NCI-H2171 (cell line): ENCODE measurements at places on chromosomes 16 and 17.
A peak's percentile ranks its signal among the peaks of the same experiment; 100 is the strongest.

DNA sequence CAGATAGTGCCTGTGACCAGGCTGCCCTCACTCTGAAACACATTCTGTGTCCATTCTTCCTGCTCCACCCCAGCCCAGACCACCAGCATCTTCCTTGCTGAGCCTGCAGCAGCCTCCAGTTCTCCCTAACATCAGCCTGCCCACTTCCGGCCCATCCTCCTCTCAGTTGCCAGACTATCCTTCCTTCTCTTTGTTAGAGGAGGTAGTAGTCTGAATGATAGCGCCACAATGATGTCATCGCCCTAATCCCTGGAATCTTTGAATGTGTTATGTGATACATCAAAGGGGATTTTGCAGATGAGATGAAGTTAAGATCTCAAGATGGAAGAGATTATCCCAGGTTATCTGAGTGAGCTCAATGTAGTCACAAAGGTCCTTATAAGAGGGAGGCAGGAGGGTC is 3.2 kb upstream of the ZDHHC1 start:
- no peak for DNase-seq

GRCh38 chr17:27413792-27414191 is 42.5 kb upstream of the KSR1 start:
- no peak for DNase-seq

GRCh38 chr17:82802075-82802780 is 37.6 kb downstream of the ZNF750 start:
- DNase-seq, result no peak

DNA sequence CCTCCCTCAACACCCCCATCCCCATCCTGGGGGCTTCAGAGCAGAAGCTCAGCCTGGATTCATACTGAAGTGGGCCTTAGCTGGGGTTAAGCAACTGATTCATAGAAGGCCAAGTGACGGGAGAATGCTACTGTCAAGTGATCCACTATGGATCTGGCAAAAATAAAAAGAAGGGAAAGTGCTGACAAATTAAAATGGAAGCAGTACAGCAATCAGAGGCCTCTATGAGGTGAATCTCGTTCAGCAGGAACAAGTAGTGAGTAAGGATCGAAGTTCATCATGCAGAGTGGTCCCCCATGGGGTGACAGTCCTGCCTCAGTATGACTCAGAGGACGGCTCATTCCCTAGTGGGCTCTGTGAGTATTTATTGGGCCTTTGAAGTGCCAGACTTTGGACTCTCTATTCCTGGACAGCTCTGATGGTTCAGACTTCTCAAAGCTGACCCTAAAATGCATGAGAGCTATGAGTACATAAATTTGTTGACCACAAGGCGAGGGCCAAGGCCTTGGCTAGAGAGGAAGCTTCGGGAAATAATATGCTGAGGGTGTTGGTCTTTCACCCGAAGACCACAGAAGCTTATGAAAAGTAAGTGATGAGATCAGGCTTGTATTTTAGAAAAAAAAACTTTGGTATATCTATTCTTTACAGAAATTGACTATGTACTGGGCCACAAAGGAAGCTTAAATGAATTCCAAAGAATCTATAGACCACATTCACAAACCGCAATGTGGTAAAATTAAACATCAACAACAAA is 5.3 kb upstream of the NSMCE1 start:
- DNase-seq, result no peak

GRCh38 chr17:2721603-2722002 is 10.0 kb upstream of the CLUH start:
- no peak for DNase-seq

- no peak for DNase-seq
These were observed 1631.0 kb downstream of the CDH8 start for GRCh38 chr16:60405286-60405685.

- DNase-seq, result no peak
These were observed 341.5 kb downstream of the SNX29 start for GRCh38 chr16:12317856-12318537.

- DNase-seq, result peak; percentile 38
These were observed 6.4 kb downstream of the PDK2 start for GRCh38 chr17:50101346-50102163.

DNA sequence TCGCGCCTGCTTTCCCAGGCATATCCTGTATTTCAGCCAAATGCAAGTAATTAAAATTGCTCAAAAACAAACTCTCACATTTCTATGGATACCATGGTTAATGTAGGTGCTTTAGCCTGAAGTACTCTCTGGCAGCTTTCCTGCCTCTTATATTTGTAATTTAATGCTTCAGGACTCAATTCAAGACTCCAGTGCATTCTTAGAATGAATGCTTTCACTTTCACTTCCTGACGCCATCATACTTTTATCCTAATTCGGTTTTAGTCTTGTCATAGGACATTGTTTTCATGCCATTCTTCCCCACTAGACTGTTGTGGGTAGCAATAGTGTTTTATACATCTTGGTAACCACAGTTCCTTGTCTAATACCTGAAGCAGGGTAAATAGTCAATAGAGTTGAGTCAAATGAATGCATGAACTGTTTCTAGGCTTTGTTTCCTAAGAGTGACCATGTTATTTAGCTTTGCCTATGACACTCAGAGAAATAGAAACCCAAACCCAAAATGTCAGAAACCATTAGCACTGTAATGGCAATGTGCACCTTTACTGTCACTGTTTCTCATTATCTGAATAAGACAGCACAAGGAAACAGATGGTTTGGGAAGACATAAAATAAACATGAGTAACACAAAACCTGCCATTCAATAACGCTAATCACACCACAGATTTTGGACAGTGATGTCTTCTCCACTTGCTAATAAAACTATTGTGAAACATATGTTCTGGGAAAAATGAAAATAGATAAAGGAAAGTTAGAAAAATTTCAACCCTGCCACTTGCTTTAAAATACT is 705.5 kb downstream of the CDH11 start:
- peak; percentile 65 for DNase-seq

DNA sequence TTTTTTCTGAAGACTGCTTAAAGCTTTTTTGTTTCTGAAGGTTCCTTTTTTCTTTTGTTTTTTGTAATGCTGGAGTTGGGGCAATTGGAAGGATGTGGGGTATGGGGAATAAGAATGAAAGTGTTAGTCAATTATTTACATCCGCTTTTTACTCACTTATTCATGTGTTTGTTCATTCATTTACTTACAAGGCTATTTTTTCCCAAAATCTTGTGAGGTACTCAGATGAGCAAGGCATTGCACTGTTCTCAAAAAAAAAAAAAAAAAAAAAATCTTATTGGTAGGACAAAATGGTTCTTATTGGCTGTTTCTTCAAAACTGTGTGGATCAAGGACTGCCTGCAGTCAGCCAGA is 55.7 kb downstream of the PLD6 start:
- DNase-seq, result no peak

DNA sequence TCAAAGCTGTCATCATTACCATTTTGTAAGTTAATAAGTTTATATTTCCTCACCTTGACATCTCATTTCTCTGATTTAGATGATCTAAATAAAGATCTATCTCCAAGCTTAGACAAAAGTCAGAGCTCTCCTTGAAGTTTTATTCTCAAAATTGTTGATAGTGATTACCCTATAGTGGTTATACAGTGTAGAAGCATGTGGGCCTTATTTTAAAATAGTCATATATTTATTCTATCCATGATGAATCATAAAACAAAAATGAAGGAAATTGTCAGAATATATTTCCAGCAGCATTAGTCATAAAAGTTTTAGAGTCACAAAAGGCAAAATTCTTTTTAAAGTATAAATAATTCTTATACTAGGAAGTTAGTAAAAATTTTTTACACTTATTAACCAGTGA is 49.0 kb downstream of the RHOT1 start:
- DNase-seq, result no peak

DNA sequence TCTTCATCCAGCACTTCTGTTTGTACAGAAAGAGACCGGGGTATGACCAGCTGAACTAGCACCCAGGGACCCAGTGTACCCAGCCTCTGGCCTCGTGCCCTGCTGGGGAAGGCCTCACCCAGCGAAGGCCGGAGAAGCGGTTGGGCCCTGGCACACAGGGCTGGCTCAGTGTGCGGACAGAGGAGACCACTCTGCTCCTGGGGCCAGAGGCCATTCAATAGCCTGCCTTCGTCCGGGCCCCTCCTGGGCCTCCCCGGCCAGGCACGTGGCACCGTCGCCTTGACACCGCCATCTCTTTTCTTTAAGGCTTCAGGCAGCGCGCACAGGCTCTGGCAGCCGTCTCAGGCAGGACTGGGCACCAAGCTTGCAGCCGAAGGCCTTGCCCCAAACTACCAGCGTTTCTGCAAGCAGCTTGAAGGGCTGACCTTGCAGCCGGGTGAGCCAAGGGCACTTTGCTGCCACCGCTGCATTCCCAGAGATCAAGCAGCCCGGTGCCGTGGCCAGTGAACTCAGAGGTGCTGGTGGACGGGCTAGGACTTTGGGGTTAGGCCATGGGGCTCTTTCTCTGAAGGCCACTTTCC is 8.0 kb downstream of the TAX1BP3 start:
- DNase-seq, result no peak

DNA sequence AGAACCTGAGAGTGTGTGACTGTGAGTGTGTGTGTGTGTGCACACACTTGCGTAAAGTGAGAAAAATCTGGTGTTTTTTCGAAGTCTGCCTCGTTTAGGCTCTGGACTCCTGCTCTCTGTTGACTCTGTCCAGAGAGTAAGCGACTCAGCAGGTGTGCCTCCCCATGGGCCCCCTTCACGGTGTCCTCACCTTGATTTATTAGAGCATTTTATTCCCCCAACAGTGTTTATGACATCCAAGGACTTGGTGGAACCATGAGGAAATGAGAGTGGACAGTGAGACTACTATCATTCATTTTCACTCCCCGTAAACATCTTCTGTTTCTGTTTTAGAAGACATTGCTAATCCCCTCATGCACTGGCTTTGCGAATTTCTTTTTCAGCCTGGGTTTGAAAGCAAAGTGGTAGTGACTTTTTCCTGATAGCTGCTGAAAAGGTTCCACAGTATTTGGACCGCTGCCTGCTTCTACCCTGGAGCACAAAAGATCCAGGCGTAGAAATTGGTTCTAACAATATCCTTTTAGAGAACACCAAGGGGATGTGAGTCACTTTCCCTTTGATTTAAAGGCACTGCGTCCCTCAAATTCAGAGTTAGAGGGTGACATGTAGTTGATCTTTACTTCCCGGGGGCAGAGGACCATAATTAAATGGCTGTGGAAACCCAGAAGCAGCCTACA is 218.2 kb downstream of the WWOX start:
- DNase-seq, result no peak

- no peak for DNase-seq
These were observed 43.0 kb downstream of the TRARG1 start for GRCh38 chr17:1322480-1322879.

DNA sequence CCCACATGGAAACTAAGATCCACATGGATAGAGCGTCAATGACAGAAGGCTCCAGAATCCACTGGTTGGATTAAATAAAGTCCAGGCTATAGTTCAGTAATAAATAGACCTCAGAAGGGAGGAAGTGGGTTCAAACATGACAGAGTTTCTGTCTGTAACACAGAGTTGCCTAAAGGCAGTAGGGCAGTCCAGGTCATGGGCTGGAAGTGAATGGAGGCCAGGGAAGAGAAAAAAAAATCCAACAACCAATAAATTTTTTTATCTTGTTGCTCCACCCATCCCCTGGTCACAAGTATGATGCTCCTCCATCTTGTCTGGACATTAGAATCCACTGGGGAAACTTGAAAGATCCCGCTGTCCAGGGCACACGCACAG is 92.4 kb downstream of the RGS9 start:
- DNase-seq, result no peak

GRCh38 chr16:85612191-85612800 is 826 bp upstream of the GSE1 start:
- peak; percentile 85 for DNase-seq

DNA sequence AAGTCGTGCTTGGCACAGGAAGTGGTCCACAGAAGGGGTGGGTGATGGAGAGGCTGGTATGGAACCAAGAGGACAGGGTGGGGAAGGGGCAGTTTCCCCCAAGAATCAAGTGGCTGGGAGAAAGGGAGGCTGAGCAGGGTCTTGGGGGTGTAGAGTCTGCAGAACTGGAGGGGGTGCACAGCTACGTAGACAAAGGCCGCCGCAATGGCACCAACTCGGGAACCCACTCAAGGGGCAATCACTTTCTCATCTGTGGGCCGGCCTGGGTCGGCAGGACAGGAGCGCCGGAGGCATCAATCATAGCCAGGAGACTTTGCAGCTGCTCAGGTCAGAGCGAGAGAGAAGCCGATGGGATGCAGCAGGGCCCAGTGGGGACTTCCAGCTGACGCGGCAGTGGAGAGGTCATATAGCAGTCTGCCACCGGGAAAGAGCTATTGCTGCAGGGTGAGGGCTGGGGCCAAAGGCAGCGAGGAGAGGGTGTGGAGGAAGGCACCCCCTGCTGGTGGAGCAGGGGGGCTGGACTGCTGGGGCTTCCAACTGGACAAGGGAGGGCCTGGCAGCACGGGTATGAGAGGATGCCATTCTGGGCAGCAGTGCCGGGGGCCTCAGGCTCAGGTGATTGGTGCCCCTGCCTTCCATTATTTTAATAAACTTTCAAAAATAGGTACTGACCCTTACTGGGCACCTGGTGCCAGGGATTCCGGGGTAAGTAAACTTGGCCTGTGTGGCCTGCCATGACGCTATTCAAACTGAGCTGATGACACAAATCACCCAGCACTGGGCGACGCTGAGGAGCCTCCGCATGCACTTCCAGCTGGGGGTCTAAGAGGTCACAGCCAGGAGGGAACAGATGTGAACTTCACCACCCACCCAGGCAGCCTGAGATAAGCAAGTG is 52.5 kb upstream of the MTSS2 start:
- DNase-seq, result no peak

DNA sequence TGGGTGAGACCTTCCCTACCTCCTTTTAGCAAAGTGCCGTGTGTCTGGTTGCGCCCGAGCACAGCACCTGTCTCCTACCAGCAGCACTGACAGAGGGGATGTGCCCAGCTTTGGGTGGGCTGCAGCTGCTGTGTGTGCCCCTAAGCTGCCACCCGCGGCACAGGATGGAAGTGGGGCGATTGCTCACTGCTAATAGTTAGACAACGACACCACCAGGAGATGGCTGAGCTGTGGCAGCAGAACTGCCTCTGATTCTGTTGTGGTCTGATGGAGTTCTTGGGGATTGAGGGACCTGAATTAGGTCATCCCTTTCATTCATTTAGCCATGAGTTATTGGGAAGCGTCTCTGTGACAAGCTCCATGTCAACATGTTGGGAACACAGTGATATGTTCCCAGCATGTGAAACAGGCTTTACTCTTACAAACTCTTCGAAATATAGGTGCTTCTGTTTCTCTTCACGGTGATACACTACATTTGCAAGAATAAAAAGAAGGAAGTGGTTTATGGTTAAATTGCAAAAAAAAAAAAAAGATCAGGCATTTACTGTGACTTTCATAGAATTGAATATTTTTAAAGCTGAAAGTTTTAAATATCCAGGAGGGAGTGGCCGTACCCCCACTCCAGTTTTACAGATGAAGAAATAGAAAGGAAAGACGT is 184.4 kb downstream of the MAF start:
- DNase-seq, result no peak

- DNase-seq, result no peak
These were observed 90.6 kb downstream of the BMERB1 start for GRCh38 chr16:15524966-15525365.

- no peak for DNase-seq
These were observed 23.6 kb downstream of the DYNLRB2 start for GRCh38 chr16:80564394-80564793.
